ENCODE measurements at places on chromosomes 3 and 15.

DNA sequence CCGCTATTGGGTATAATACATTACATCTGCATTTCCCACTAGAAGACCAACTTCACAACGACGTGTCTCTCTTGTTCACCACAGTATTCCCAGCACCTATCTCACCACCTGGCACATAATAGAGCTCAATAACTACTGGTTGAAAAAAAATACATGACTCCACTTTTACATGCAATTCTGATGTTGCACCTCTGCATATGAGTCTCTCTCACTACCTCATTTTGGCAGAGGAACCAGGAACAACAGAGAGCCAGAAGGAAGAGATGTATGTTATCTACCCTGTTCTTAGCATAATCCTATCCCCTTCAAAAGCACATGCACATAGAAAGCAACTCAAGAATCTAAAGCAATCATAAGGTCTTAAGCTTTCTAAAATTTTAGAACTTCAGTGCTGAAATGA lies 61.6 kb downstream of the SHQ1 start:
- peaks cover 22% of the 10 kb centered on the region for H3K36me3 ChIP-seq
- H3K4me3 ChIP-seq, result no peak overlapping the region
- H3K4me1 ChIP-seq, result peaks cover 7% of the 10 kb centered on the region
- H3K27ac ChIP-seq, result no peak overlapping the region
- H3K27me3 ChIP-seq, result no peaks in the 10 kb centered on the region

- H3K4me1 ChIP-seq, result no peaks in the 10 kb centered on the region
- peaks cover 19% of the 10 kb centered on the region for H3K27me3 ChIP-seq
- no peak for DNase-seq
- H3K27ac ChIP-seq, result no peak overlapping the region
Observed at GRCh38 chr3:170953229-170953628, 44.8 kb upstream of the EIF5A2 start.

- no peak for DNase-seq
- H3K4me3 ChIP-seq, result no peak overlapping the region
- H3K36me3 ChIP-seq, result peaks cover 98% of the 10 kb centered on the region
- H3K27me3 ChIP-seq, result no peaks in the 10 kb centered on the region
Observed at GRCh38 chr3:18398448-18398847, 26.7 kb downstream of the SATB1 start.

- no peaks in the 10 kb centered on the region for H3K27me3 ChIP-seq
- H3K27ac ChIP-seq, result no peak overlapping the region
- DNase-seq, result no peak
- H3K4me3 ChIP-seq, result no peak overlapping the region
Observed at GRCh38 chr3:125048282-125048681, 7.5 kb downstream of the HEG1 start.

DNA sequence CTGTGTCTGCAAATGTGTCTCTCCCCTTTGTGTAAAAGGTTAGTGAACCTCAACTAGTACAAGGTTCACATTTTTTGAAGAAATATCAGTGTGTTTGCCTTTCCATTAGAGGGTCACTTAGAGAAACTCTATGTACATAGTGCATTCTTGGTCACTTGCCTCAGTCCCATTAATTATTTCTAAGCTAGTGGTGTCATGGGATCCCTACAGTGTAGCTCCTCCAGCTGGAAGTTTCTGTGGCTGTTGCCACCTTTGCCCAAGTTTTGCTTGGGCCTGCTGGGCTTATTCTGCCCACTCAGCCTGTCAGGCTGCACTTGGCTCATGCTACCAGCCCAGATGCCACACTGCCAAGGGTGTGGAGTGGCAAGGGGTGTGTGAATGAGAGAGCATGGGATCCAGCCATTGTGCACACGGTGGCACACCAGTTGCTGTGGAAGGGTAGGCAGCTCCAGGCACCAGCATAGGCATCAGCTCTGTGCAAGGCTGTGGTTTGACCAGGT lies 161.7 kb downstream of the ARPP21 start:
- H3K27ac ChIP-seq, result no peak overlapping the region
- no peaks in the 10 kb centered on the region for H3K27me3 ChIP-seq

- H3K27ac ChIP-seq, result peak overlapping the region; percentile 33
- no peak for DNase-seq
- peaks cover 15% of the 10 kb centered on the region for H3K4me1 ChIP-seq
- peaks cover 4% of the 10 kb centered on the region for H3K36me3 ChIP-seq
Observed at GRCh38 chr3:12400616-12401194, 83.6 kb upstream of the TSEN2 start.

DNA sequence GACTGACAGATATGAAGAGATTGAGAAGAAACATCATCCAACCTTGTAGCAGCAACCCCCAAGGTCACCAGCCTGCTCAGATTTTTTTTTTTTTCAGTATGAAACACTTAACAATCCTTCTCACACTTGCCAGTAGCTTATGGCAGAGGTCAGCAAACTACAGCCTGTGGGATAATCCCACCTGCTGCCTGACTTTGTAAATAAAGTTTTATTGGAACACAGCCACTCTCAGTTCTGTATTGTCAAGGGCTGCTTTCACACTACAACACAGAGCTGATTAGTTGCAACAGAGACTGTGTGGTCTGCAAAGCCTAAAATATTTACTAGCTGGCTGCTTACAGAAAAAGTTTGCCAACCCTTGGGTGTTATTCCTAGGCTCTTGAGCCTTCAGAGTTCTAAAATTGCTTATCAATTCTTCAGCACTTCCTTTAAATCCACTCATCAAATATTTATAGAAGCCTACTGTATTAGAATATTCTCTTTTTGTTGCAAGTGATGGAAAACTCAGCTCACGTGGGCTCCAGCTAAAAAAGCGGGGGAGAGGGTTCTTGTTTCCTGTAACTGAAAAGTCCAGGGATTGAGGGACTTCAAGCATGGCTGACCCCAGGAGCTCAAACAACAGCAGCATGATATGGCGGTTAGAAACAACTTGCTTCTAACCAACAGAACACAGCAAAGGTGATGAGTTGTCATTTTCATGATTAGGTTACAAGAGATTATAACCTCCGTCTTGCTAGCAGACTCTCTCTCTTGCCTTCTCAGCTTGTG lies 246.1 kb downstream of the SHQ1 start:
- H3K27me3 ChIP-seq, result no peaks in the 10 kb centered on the region
- no peak overlapping the region for H3K4me3 ChIP-seq
- DNase-seq, result no peak
- no peaks in the 10 kb centered on the region for H3K36me3 ChIP-seq
- H3K4me1 ChIP-seq, result peaks cover 6% of the 10 kb centered on the region

DNA sequence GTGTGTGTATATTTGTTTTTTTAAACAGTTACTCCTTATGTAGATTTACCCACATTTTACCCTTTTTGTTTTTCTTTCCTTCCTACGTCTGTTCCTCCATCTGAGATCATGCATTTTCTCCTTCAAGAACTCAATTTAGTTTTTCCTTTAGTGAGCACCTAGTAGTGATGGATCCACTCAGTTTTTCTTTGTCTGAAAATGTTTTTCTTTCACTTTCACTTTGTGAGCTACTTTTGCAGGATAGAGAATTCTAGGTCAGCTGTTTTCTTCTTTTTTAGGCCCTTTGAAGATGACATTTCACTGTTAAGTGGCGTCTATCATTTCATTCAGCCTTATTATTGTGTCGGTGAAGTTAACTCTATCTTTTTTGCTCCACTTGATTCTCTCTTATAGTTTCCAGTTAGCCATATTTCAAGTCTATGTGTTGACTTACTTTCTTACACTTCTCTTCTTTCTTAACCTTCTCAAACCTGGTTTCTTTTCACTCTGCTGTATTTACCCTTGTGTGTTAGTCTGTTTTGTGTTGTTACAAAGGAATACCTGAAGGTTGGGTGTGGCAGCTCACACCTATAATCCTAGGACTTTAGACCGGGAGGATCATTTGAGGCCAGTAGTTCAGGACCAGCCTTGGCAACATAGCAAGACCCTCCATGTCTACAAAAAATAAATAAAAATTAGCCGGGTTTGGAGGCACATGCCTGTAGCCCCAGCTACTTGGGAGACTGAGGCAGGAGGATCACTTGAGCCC lies 55.8 kb downstream of the PRKCI start:
- H3K27ac ChIP-seq, result peak overlapping the region; percentile 68
- no peak for DNase-seq
- H3K27me3 ChIP-seq, result no peaks in the 10 kb centered on the region
- peaks cover 42% of the 10 kb centered on the region for H3K36me3 ChIP-seq

- H3K27ac ChIP-seq, result no peak overlapping the region
- no peak overlapping the region for H3K4me3 ChIP-seq
- DNase-seq, result no peak
Observed at GRCh38 chr3:194449913-194450312, 36.9 kb downstream of the ATP13A3 start.

GRCh38 chr3:160170409-160171370 lies 54.5 kb upstream of the C3orf80 start:
- H3K27me3 ChIP-seq, result peaks cover 14% of the 10 kb centered on the region
- peaks cover 20% of the 10 kb centered on the region for H3K4me1 ChIP-seq
- no peak overlapping the region for H3K27ac ChIP-seq
- no peaks in the 10 kb centered on the region for H3K36me3 ChIP-seq
- no peak overlapping the region for H3K4me3 ChIP-seq
- DNase-seq, result no peak

GRCh38 chr3:71006810-71007785 lies 576.4 kb downstream of the FOXP1 start:
- no peaks in the 10 kb centered on the region for H3K27me3 ChIP-seq
- no peak for DNase-seq
- no peak overlapping the region for H3K4me3 ChIP-seq
- H3K4me1 ChIP-seq, result peaks cover 59% of the 10 kb centered on the region
- H3K27ac ChIP-seq, result no peak overlapping the region

- no peak overlapping the region for H3K4me3 ChIP-seq
- no peaks in the 10 kb centered on the region for H3K36me3 ChIP-seq
- no peak overlapping the region for H3K27ac ChIP-seq
- H3K27me3 ChIP-seq, result no peaks in the 10 kb centered on the region
Observed at GRCh38 chr3:80677796-80678195, 910.0 kb upstream of the ROBO1 start.

GRCh38 chr15:31271224-31271635 lies 55.4 kb upstream of the KLF13 start:
- no peak overlapping the region for H3K27ac ChIP-seq
- H3K4me3 ChIP-seq, result no peak overlapping the region
- peaks cover 45% of the 10 kb centered on the region for H3K4me1 ChIP-seq
- H3K27me3 ChIP-seq, result no peaks in the 10 kb centered on the region
- DNase-seq, result peak; percentile 5

- peaks cover 35% of the 10 kb centered on the region for H3K27me3 ChIP-seq
- DNase-seq, result no peak
- peaks cover 14% of the 10 kb centered on the region for H3K4me1 ChIP-seq
- no peak overlapping the region for H3K4me3 ChIP-seq
- no peak overlapping the region for H3K27ac ChIP-seq
Observed at GRCh38 chr15:99110581-99111320, 5.9 kb downstream of the SYNM start.

- H3K27ac ChIP-seq, result no peak overlapping the region
- no peak overlapping the region for H3K4me3 ChIP-seq
- no peaks in the 10 kb centered on the region for H3K4me1 ChIP-seq
- no peaks in the 10 kb centered on the region for H3K36me3 ChIP-seq
- no peaks in the 10 kb centered on the region for H3K27me3 ChIP-seq
Observed at GRCh38 chr3:135079095-135079494, 284.0 kb downstream of the EPHB1 start.

DNA sequence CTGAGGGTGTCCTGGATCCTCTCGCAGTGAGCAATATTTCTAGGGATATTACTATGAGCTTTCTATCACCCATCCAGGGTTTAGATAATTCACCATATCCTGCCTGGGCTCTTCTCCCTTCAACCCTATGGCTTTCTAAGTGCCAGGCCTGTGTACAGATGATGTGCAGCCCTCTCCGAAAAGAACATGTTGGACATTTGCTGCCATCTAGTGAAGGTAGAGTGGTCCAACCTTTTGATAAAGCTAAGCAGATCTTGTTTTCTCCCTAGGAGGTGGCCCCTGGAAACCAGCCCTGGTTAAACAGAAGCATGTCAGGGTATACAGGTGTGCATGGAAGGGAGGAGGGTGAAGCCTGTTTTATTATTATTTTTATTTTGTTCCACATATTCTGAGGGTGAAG lies 27.9 kb upstream of the SCN10A start:
- H3K4me1 ChIP-seq, result no peaks in the 10 kb centered on the region
- no peak for DNase-seq
- peaks cover 27% of the 10 kb centered on the region for H3K27me3 ChIP-seq

- H3K36me3 ChIP-seq, result no peaks in the 10 kb centered on the region
- no peak overlapping the region for H3K27ac ChIP-seq
- DNase-seq, result no peak
- peaks cover 11% of the 10 kb centered on the region for H3K27me3 ChIP-seq
- no peak overlapping the region for H3K4me3 ChIP-seq
Observed at GRCh38 chr15:91780387-91780786, 73.1 kb upstream of the SLCO3A1 start.

- H3K36me3 ChIP-seq, result no peaks in the 10 kb centered on the region
- no peak overlapping the region for H3K4me3 ChIP-seq
- no peaks in the 10 kb centered on the region for H3K27me3 ChIP-seq
- DNase-seq, result no peak
Observed at GRCh38 chr3:105429034-105429762, 62.5 kb downstream of the ALCAM start.

DNA sequence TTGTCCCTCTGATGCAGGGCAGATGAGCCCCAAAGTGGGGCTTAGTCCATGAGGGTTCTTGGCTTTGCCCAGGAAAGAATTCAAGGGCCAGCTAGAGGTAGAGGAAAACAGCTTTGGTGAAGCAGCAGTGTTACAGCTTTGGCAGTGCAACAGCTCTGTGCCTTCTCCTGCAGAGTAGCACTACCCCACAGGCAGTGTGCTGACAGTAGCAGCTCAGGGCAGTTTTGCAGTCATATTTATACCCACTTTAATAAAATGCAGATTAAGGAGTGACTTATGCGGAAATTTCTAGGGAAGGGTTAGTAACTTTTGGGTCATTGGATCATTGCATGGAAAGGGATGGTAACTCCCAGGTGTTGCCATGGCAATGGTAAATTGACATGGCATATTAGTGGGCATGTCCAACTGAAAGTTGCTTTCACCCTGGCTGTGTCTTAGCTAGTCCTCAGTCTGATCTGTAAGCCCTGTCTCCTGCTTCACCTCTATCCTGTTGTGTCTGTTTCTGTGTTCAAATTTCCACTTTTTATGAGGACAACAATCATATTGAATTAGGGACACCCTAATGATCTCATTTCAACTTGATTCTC lies 241.3 kb upstream of the C2CD4B start:
- H3K27ac ChIP-seq, result no peak overlapping the region
- H3K4me1 ChIP-seq, result no peaks in the 10 kb centered on the region
- peaks cover 5% of the 10 kb centered on the region for H3K27me3 ChIP-seq

DNA sequence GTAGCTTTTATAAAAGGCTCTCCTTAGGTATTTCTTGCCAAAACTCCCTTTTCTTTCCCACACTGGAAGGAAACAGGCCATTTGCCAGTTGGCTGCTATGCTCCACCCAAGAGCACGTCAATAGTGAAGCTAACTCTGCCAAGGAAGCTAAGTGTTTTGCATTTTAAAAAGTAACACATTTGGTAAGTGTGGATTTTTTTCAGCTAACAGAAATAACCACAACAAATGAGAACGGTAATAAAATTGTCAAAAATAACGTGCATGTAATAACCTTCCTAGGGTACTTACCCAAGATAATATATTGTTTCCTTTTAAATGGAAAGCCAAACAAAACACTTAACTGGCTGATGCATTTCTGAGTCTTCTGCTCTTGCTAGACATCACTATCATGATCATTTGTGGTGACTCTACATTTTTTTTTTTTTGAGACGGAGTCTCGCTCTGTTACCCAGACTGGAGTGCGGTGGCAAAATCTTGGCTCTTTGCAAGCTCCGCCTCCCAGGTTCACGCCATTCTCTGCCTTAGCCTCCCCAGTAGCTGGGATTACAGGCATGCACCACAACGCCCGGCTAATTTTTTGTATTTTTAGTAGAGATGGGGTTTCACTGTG lies 4.6 kb downstream of the DPP8 start:
- no peaks in the 10 kb centered on the region for H3K27me3 ChIP-seq
- peaks cover 60% of the 10 kb centered on the region for H3K36me3 ChIP-seq
- DNase-seq, result no peak

Measured in activated T-helper 2 cell treated with anti-CD3 and anti-CD28 coated beads, Interferon-gamma antibody, Interleukin-2, Interleukin-4, amounts not matched to agents 10 μg/mL and 5 μg/mL and 100 μg/mL, durations not matched to agents 14 hours and 24 hours and 36 hours (primary cell).